Activated naive CD8-positive, alpha-beta T cell treated with anti-CD3 and anti-CD28 coated beads, Interleukin-2, amount 10 ng/mL, durations not matched to agents 7 days and 5 days (primary cell): ENCODE measurements at places on chromosomes 2 and 18. TPM values are rescaled to one million over a fixed set of nuclear protein-coding genes. Genes with fewer than 3 reads are reported as not detected.

INHA gene
- total RNA-seq: not detected

MBOAT2 gene
- total RNA-seq: 4.0 TPM

- no peak for DNase-seq
Observed at GRCh38 chr2:31219131-31219969, 2.0 kb upstream of the CAPN14 start.

GRCh38 chr2:237541243-237541642 lies 25.1 kb upstream of the PRLH start:
- DNase-seq: no peak

ZNF521 gene
- total RNA-seq: not detected

DLGAP1 gene
- not detected for total RNA-seq

C1QL2 gene
- total RNA-seq: not detected

DNA sequence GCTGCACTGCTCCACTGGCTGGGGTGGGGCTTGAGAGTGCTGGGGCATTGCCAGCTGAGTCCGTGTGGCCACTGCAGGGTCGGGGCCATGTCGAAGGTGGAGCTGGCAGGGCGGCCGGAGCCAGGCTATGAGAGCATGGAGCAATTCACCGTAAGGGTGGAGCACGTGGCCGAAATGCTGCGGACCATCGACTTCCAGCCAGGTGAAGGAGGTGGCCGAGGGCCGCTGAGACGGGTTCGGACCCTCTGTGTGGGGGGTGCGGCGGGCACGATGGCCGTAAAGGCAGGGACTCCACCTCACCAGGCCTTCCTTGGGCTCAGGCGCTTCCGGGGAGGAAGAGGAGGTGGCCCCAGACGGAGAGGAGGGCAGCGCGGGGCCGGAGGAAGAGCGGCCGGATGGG lies 2.1 kb downstream of the UCN start:
- no peak for DNase-seq

DNA sequence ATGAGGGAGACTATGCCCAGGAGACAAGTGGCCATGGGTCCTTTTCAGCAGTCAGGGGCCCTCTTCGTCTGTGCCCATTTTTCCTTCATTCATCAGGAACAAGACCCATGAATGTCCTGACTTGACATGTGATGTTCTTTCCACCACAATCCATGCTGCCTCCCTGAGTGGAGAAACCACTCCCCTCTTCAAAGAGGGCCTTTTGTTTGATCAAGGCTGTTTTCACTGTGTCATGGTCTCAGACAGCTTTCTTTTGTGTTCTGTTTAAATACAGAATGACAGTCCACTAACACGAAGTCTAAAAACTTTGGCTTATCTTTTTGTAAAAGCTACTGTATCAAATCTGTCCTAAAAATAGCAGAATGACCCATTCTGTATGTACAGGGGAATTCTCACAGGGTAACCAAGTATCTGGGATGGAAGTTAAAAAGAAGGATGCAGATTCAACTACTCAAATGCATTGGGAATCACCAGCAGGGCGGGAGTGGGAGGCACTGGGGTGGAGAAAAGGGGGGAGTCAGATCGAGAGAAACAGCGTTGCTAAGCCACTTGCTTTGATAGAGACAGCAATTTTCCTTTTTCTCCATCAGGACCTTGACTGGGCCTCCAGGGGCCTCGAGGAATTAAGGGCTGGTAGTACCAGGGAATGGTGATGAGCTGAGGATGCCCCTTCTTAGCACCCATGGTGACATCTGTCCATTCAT lies 13.9 kb downstream of the LRP2 start:
- no peak for DNase-seq

DNA sequence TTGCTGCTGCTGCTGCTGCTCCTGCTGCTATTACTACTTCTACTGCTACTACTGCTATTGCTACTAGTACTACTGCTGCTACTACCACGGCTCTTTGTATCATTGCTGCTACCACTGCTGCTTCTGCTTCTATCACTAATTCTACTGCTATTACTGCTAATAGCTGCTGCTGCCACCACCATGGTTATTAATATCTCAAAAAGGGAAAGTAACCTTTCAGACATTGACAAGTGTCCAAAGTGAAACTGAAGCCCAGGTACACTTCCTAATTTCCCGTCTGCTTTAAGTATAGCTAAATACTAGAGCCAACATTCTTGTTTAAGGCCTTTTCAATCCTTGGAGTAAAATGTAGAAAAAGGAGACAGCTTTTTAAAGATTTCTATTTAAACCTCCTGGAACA lies 45.4 kb upstream of the EHBP1 start:
- no peak for DNase-seq

- DNase-seq: no peak
Observed at GRCh38 chr18:21056545-21056944, 55.1 kb downstream of the ROCK1 start.

STPG4 gene
- total RNA-seq: 0.19 TPM

DNA sequence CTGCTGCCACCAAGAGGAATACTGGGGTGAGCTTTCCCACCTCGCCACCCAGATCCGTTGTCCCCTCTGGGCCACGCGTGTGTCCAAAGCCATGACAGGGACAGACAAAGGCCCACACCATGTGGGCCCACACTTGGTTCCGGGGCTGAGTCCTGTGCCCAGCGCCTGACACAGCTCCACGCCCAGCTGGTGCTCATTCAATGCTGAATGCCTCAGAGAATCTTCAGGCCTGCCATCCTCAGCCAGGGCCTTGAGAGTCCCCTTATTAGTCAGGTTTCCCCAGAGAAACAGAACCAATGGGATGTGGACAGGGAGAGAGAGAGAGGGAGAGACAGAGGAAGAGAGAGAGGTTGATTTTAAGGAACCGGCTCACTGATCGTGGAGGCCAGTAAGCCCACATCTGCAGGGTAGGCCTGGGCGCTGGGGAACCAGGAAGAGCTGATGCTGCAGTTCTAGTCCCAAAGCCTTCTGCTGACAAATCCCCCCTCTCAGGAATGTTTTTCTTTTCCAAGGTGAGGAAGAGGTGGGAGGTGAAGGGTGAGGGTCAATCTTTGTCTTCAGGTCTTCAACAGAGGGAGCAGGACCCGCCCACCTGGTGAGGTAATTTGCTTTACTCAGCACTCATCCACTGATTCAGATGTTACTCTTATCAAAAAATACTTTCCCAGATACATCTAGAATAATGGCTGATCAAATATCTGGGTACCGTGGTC lies 10.2 kb upstream of the SPATA3 start:
- DNase-seq: no peak

DPYSL5 gene
- total RNA-seq: not detected

SERPINB3 gene
- not detected for total RNA-seq

TMEM17 gene
- not detected for total RNA-seq

RESP18 gene
- total RNA-seq: not detected

DNA sequence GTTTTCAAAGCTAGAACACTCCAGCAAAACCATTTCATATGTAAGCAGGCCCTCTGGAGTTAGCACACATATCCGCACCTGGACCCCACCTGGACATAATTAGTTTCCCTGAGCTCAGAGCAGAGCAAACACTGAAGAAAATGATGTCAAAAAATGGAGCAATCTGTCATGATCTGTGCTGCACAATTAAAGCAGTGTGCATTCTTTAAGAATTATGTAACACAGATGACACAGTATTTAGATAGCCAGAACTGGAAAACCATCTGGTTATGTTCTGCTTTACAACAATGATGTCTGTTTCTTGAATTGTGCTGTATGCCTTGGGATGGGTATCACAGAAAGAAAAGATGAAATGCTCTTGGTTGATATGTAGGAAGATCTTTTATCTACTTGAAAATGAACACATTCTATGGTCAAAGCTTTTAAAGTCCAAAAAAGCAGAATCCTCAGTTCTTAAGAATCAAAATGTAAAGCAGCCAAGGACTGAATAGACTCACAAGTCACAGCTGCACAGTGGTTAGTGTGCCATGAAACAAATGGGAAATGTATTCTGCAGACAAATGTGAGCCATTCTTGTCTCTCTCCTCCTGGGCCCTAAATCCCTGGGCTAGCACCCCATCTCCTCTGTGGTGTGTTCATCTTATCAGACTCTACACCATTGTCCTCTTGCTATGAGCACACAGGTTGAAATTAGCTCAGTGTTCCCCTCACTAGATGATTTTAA lies 36.8 kb downstream of the HRH4 start:
- DNase-seq: no peak

DNA sequence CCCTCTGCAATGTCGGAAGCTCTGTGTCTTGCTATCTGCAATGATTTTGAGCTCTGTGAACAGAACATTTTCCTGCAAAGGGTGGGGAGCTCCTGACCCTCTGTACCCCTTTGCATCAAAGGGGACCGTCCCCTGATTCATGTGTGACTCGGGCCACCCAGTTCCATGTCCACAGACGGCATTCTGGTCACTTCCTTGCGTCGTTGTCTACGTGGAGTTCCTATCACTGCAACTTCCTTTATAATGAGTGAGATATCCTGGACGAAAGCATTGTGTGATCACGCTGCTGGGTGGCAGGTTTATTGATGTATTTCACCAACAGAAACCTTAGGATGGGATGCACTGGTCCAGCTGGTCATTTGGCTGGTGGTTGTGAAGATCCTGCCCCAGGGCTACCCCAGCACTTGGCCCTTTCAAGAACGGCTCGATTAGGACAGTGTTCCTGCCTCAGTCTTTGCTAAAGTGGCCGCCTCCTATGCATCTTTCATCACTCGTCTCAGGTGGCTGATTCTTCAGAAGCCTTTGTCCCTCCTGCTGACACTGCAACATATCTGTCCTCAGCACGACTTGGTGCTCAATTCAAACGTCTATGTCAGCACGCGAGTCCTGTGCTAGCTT lies 202.7 kb downstream of the ACKR3 start:
- no peak for DNase-seq

- no peak for DNase-seq
Observed at GRCh38 chr2:240430595-240430994, 4.9 kb upstream of the GPC1 start.

DNA sequence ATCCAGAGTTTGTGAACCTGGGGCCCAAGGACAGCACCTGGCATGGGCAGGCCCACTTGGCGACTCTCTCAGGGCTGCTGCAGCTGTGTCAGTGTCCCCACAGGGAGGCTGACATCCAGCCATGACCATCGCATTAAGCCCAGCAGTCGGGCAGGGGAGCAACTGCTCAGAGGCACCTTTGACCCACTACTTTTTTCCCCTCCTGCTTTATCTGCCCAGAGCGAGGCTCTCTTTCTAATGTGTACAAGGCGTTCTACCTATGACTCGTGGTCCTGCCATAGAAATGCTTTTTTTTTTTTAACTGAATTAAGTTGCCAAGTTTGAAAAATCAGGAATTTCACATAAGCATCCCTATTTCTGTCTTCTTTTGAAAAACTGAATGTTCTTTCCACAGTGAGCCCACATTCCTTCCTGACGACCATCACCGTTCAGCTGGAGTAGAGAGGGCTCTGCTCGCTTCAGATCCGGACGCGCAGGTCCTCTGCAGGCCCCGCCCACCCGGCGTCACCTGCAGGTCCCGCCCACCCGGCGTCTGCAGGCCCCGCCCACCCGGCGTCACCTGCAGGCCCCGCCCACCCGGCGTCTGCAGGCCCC lies 403 bp upstream of the CLUL1 start:
- DNase-seq: peak; percentile 28

DNA sequence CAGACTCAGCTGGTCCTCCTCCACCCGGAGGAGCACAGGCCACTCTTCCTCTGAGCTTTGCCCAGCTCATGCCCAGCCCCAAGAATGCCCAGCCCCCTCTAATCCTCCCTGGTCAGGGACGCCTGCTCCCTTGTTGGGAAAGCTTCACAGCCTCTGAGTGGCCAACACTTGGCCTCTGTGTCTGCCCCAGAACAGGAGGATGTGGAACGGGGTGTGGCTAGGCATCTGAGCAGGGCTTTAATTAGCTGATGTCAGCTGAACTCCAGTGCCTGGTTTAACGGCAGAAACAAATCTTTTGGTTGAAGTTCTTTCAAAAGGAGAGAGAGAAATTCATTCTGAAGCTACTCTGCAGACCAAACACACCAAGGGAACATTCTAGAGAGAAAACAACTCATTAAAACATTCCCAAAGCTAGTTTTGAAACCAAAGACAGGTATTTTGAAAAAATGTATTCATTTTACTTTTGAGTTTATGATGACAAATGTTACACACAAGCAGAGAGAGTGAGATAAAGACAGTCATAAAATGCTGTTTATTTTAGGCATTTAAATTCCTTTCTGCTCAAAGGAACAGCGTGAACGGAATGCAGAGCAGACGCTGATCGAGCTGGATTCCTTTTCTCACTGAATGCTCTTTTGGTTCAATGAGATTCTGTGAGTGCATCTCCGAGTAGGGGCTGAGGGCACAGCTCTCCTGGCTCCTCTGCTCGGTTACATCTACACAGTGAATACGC lies 63.8 kb downstream of the RTP5 start:
- peak; percentile 15 for DNase-seq

DNA sequence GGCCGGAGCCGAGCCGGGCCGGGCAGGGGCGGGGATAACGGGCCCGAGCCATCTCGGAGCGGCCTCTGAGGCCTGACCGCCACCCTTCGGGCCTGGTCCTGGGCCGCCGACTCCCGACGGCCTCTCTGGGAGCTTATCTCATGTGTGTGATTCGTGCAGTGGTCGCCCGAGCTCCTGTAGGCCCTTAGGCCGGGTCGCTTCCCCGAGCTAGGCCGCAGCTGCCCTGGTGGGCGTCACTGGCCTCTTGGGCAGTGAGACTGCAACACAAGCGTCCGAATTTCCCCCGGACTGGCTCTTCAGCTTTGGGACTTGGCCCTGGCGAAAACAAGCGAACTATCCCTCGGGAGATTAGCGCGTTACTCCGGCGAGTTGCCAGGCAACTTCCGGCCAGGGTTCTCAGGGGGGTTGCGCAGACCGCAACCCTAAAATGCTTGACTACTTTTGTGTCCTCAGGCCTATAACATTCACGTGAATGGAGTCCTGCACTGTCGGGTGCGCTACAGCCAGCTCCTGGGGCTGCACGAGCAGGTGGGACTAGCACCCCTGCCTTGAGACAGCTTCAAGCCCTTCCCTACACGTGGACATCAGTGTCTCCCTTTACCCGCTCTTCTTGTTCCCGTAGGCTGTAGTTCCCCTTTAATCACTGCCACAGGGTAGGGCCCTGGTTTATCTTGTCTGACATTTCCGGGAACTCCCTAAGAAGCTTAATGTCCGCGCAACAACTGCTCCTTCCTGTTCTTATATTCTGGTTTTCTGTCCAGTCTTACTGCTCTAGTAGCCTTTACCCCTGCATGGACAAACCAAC lies 602 bp downstream of the SNX17 start:
- no peak for DNase-seq

DNA sequence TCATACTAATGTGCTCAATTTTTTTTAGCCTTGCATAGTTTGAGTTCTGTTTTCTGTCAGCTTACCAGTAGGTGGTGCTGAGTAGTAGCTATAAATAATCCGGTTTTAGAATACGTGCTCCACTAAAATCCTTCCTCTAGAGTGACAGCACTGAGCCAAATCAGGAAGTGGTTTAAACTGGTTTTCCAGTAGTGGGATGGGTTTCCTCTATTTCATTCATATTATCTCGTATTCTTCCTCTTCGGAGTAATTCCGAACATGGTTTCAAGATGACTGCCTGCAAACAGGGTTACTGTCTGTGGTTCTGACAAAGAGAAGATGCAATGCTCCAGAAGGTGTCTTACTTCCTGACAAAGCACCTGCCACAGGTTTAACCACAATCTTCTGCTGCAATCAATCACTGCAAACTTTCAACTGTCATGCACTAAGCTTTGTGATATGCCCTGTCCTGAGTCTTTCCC lies 496.9 kb upstream of the VRK2 start:
- no peak for DNase-seq

LBX2 gene
- total RNA-seq: 1.3 TPM

- no peak for DNase-seq
Observed at GRCh38 chr2:195049372-195050031, 607.5 kb upstream of the SLC39A10 start.

LTBP1 gene
- 0.19 TPM for total RNA-seq

BMP10 gene
- total RNA-seq: not detected

DIPK1C gene
- not detected for total RNA-seq

FHOD3 gene
- not detected for total RNA-seq

GRCh38 chr2:220847006-220847405 lies 725.1 kb downstream of the EPHA4 start:
- no peak for DNase-seq
